Putamen (tissue), 1 donor: ENCODE measurements at places on chromosomes 2 and 18.

DNA sequence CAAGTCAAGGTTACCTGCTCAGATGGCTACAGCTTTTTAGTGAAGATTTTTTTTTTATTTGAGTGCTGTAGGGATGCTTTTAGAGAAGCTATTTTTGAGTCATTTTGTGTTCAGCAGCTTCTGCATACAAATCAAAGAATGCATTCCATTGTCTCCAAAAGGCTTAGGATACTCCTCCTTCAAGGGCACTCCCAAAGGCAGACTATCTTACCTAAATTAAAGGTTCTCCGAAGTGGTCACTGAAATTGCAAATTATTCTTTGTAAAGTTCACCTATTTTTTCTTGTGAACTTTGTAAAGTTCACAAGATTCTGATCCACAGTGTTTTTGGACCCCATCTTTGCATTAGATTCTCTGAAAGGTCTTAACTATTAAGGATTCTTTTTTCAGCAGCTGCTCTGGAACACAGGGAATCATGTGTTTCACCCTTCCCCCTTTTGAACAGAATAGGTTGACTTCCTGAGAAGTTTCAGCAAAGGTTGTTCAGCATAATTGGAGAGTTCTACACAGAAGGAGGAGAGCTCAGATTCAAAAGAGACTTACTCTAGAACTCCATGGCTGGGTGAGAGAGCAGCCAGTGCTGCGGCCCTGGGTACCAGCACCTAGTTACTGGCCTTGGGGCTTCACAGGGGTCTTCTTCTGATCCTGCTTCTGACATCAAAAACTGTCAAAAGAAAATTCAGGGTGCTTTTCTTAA is 14.5 kb downstream of the CLIP4 start:
- DNase-seq = no peak

GRCh38 chr2:54618646-54619565 is 104.6 kb upstream of the EML6 start:
- no peak for DNase-seq

DNA sequence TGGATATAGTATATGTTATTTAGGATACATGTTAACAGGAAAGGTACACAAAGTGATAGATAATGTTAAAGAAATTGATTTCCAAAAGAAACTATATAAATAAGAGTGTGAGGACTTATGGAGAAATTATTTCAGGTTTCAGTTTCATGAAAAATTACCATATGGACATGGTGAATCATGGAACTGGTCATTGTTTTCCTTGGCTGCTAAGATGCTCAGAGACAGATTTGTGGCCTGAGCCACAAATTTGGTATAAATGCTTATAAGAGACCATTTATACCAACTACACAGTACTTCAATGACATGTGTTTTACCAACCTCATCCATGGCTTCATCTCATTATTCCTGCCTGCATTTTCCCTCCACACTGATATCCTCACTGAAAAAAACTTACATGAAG is 188.1 kb downstream of the FMNL2 start:
- DNase-seq = no peak

- no peak for DNase-seq
Measured at GRCh38 chr2:20357638-20358389, 7.2 kb upstream of the PUM2 start.

DNA sequence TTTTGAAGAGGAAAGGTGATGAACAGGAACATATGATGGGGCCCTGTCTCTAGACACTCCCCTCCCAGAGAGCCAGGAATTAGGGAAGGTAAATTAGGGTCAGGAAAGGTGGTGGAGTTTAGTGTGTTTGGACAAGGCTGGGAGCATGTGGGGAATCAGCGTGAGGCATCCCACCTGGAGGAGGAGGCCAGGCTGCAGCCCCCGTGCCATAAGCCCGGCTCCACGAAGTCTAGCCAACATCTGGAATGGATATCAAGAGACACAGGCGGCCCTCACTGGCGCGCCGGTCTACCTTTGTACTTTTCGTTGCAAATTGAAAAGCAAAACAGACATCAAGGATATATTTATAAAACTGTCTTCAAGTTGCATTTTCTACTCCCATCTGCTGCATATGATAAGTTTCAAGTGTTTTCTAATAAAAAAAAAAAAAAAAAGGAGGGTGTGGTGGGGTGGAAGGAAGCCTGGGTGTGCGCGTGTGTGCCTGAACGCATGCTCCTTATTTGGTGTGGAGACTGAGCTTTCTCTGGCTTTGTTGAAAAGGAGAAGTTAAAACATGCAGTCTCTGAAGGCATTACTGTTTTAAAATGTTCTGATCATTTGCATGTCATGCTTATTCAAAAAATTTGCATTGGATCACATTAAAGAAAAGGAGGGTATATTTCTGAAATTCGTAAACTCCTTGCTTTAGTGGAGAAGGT is 546.7 kb upstream of the ID2 start:
- no peak for DNase-seq

- DNase-seq = peak; percentile 87
Measured at GRCh38 chr2:47072018-47072691, 83.0 kb downstream of the STPG4 start.

DNA sequence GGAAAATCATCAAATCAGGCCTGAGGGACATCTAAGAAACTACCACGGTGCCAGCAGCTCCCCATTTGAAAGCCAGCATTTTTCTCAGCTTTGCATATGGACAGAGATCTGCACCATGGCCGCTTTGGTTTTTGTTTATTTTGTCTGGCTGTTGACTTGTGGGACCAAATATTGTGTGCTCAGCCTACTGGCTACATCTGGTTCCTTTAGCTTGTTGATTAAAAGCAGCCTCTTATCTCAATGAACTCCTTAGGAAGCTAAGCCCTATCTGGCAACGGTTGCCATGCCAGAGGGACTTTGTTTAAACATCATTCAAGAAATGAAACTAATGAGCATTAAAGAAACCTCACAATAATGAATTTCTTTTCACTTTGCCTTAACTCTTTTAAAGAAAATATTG is 32.4 kb upstream of the CCDC150 start:
- no peak for DNase-seq

DNA sequence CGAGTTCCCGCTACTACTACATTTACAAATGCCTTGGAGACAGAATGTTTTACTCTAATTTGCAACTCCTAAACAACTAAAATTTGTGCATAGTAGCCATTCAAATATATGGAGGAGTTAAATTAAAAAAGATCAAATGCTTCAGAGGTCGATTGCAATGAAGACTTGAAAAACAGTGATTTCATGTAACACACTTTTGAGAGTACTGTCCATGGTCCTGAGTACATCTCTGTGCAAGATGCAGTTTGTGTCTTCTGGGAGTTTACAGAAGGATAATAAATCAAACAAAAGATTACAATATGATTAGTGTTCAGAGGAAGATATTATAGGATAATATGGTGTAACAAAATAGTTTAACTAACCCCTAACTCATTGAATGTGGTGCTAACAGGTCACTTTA is 894.7 kb downstream of the TMEM182 start:
- DNase-seq = no peak

DNA sequence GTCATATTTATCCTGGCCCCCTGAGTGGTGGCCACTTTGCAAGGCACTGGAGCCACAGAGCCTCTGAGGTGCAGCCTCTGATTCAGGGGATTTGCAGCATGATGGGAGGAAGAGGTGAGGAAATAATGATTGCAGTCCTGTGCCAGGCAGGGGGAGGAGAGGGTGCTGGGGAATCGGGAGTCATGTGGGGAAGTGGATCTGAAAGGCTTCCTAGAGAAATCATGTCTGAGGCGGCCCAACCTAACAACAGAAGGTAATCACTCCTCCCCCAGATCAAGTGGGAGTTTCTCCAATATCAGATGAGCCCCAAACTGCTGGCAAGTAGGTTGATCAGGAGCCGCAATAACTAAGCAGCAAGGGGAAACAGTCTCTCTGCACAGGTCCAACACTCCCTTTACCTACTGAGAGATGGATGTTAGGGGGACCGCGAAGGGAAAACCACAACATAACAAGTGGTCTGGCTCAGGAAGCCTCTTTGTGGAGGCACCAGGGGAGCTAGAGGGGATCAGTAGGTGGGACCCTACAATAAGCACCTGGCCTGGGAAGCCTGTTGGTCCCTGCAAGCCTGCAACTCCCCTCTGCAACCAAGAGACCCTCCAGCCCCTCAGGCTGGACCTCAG is 71.8 kb upstream of the NPAS2 start:
- DNase-seq = peak; percentile 57

- no peak for DNase-seq
Measured at GRCh38 chr2:240554767-240555493, 2.9 kb downstream of the ANKMY1 start.

DNA sequence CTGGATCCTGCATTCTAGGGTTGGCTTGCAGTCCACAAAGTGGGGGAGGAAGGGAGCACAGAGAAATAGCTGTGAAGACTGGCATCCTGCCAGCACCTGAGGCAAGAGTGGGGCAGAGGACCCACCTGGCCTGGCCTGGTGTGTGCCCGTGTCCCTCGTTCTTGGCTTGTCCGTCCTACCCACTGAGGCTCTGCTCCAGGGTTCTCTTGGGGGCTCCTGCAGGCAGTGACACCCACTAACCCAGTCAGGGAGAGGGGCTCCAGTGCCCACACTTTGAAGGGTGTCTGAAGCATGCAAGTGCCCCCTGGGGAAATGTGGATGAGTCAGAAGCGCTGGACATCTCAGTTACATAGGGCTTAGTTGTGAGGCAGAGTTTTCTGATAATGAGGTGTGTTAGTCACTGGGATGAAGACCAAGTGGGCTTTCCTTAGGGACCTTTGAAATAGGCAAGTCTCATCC is 79.4 kb downstream of the SLC4A3 start:
- no peak for DNase-seq
